ENCODE measurements at places on chromosomes 4 and X. TPM values are rescaled to one million over a fixed set of nuclear protein-coding genes. Genes with fewer than 3 reads are reported as not detected.

MAGEE2 gene
- total RNA-seq = not detected

TMEM131L gene
- 6.4 TPM for total RNA-seq

DCAF4L1 gene
- 0.09 TPM for total RNA-seq

ZNF827 gene
- total RNA-seq = 2.8 TPM

PAGE2B gene
- total RNA-seq = not detected

TADA2B gene
- 13.2 TPM for total RNA-seq

PPP1R2C gene
- total RNA-seq = not detected

MAGEB17 gene
- not detected for total RNA-seq

WDR13 gene
- total RNA-seq = 88.6 TPM

EIF2S3 gene
- 125 TPM for total RNA-seq

CXorf38 gene
- 12.4 TPM for total RNA-seq

LNX1 gene
- 0.06 TPM for total RNA-seq

TLR8 gene
- total RNA-seq = not detected

AKAP14 gene
- not detected for total RNA-seq

ABLIM2 gene
- 7.8 TPM for total RNA-seq

BTC gene
- 0.91 TPM for total RNA-seq

PNMA5 gene
- not detected for total RNA-seq

PAGE5 gene
- not detected for total RNA-seq
